ENCODE measurements at places on chromosomes 3 and 15. TPM values are rescaled to one million over a fixed set of nuclear protein-coding genes. Genes with fewer than 3 reads are reported as not detected.

Gene DNAH1
- polyA plus RNA-seq = 0.70 TPM

Gene MESP2
- polyA plus RNA-seq = 0.22 TPM

Gene PATL2
- 1.0 TPM for polyA plus RNA-seq

DNA sequence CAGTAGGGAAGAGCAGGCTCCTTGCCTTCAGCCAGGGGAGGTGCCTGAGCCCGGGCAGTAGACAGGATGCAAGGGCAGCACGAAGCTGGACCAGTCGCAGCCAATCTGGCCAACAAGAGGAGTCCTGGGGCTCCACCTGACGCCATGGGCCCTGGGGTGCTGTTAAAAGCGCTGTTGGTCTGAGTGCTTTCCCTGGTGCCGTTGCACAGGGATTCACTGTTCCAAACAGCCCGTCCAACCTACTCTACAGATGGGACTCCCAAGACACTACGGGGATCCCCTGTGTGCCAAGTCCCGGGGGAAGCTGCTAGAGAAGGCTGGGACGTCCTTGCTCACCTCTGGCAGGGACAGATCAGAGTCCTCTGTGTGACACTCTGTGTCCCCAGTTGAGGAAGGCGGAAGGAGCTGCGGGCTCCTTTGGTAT lies 632 bp downstream of the CTSH start:
- peaks cover 25% of the 10 kb centered on the region for H3K27me3 ChIP-seq
- H3K4me3 ChIP-seq = peak overlapping the region; percentile 29
- peaks cover 1% of the 10 kb centered on the region for H3K4me1 ChIP-seq
- H3K27ac ChIP-seq = no peak overlapping the region
- no peaks in the 10 kb centered on the region for H3K36me3 ChIP-seq

DNA sequence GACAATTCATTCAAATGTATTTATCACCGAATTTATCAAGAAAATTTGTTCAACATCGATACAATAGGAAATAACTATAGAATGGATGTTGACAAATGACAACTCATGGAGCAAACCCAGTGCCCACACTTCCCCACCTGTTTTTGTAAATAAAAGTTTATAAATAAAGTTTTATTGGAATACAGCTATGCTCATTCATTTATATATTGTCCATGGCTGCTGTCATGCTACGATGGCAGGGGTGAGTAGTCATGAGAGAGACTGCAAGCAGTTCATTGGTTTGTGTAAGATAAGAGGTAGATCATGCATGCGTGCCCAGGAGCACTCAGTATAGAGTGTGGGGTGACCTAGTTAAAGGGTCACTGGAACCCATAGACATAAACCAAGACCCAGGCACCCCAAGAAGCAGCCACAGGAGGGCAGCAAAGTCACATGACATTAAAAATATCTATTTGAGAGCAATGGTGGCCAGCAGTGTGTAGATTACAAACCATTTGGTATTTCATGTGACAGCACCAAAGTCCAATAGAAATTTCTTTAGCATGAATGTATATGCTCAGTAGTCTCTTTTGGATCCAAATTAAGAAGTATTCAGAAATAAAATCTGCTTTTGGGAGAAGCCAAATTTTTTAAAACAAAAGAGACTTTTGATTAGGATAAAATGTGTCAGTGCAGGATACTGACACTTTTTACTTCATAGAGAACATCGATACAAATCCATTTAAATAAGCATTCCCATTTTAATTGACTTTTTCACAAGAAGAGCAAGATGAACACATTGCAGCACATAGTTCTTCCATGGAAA lies 794.8 kb downstream of the MCTP2 start:
- DNase-seq = no peak
- H3K36me3 ChIP-seq = no peaks in the 10 kb centered on the region
- H3K4me1 ChIP-seq = no peaks in the 10 kb centered on the region

DNA sequence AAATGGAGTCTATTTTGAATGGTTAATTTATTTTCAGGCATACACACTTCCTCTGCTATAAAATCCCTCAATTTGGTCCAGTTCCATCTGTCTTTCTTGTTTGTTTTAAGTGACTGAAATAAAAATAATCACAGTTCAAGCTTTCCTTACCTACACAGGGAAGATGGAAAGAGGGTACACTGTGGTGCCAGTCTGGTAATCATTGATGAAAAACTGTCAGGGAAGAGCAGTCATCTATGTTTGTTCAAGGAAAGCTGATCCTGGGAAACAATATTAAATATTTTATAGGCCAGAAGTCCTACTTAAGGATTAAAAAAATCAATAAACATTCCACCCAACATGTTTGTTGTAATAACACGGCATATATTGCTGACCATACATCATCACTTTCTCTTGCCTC lies 115.2 kb upstream of the KCNMB2 start:
- H3K36me3 ChIP-seq = no peaks in the 10 kb centered on the region
- no peak overlapping the region for H3K4me3 ChIP-seq
- H3K27me3 ChIP-seq = no peaks in the 10 kb centered on the region
- no peak for DNase-seq

DNA sequence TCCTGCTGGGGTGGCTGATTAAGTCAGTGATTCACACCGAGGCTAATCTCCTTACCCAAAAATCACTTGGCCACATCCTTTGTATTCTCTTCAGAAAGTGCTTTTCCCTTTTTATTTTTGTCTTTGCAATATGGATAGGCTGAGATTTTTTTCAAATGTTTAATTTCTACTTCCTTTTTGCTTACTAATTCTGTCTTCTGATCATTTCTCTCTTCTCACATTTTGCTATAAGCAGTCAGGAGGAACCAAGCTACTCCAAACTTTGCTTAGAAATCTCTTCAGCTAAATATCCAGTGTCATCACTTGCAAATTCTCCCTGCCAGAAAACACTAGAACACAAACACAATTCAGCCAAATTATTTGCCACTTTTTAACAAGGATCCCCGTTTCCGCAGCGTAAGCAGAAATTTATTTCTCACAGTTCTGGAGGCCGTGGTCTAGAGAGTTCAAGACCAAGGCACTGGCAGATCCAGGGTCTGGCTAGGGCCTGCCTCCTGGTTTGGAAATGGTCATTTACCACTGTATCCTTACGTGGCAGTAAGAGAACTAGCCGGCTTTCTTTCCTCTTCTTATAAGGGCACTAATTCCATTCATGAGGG lies 104.9 kb downstream of the IL5RA start:
- no peak overlapping the region for H3K27ac ChIP-seq
- no peaks in the 10 kb centered on the region for H3K36me3 ChIP-seq
- H3K4me1 ChIP-seq = no peaks in the 10 kb centered on the region
- no peaks in the 10 kb centered on the region for H3K27me3 ChIP-seq
- DNase-seq = no peak

- no peak for DNase-seq
- no peak overlapping the region for H3K27ac ChIP-seq
- H3K4me1 ChIP-seq = no peaks in the 10 kb centered on the region
- H3K36me3 ChIP-seq = no peaks in the 10 kb centered on the region
- no peak overlapping the region for H3K4me3 ChIP-seq
These were observed 357.5 kb upstream of the UMPS start for GRCh38 chr3:124372775-124373174.

DNA sequence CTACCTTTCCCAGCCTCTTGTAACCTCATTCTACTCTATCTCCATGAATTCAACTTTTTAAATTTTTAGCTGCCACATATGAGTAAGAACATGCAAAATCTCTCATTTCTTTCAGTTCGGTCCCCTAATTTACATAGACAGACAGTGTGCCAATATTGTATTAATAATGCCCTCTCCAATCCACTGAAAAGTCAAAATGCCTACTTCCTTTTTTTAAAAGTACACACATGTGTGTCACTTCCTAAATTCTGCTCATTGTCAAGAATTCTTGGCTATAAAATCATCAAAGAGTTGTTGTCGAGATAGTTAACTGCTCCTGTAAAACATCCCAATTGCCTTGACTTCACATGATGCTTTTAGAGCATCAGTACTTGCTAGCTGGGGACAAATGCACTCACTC lies 84.2 kb upstream of the IL12A start:
- no peaks in the 10 kb centered on the region for H3K4me1 ChIP-seq
- H3K27ac ChIP-seq = no peak overlapping the region
- no peaks in the 10 kb centered on the region for H3K27me3 ChIP-seq
- no peak for DNase-seq

DNA sequence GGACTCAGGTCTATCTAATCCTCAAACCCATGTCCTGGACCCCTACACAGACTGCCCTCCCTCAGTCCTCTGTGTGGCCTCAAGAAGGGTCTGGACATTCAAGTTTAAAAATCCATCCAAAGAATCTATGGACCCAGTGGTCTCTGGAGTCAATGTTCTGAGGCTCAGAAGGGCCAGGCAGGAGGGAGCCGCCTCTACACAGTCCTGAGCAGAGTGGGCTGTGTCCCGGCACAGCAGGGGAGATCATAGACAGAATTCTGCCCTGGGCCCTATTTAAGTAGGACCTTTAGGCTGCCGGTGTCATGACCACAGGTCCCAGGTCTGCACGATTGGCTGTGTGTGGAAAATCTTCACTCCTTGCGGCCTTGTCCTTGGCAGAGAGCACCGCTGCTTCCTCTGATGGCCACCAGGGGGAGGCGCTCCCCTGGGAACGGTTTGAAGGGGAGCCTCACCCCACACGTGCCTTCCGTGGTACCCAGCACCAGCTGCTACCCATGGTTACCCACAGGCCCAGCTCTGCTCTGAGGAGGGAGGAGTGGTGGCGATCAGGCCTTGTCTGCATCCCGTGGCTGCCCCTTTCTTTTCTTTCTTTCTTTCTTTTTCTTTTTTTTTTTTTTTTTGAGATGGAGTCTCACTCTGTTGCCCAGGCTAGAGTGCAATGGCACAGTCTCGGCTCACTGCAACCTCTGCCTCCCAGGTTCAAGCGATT lies 37.9 kb downstream of the CHRD start:
- no peaks in the 10 kb centered on the region for H3K4me1 ChIP-seq
- DNase-seq = peak; percentile 13
- no peak overlapping the region for H3K4me3 ChIP-seq
- H3K27me3 ChIP-seq = no peaks in the 10 kb centered on the region

GRCh38 chr15:90382320-90382719 lies 5.7 kb upstream of the IQGAP1 start:
- H3K36me3 ChIP-seq = no peaks in the 10 kb centered on the region
- H3K4me1 ChIP-seq = peaks cover 3% of the 10 kb centered on the region
- H3K27me3 ChIP-seq = no peaks in the 10 kb centered on the region
- no peak overlapping the region for H3K4me3 ChIP-seq

GRCh38 chr15:62085740-62086139 lies 19.0 kb downstream of the C2CD4A start:
- H3K27ac ChIP-seq = no peak overlapping the region
- no peaks in the 10 kb centered on the region for H3K4me1 ChIP-seq
- no peaks in the 10 kb centered on the region for H3K36me3 ChIP-seq

- no peaks in the 10 kb centered on the region for H3K27me3 ChIP-seq
- H3K4me3 ChIP-seq = peak overlapping the region; percentile 1
- DNase-seq = peak; percentile 5
- H3K4me1 ChIP-seq = peaks cover 18% of the 10 kb centered on the region
- H3K36me3 ChIP-seq = no peaks in the 10 kb centered on the region
These were observed 52.5 kb upstream of the CHRM5 start for GRCh38 chr15:33915571-33916407.

DNA sequence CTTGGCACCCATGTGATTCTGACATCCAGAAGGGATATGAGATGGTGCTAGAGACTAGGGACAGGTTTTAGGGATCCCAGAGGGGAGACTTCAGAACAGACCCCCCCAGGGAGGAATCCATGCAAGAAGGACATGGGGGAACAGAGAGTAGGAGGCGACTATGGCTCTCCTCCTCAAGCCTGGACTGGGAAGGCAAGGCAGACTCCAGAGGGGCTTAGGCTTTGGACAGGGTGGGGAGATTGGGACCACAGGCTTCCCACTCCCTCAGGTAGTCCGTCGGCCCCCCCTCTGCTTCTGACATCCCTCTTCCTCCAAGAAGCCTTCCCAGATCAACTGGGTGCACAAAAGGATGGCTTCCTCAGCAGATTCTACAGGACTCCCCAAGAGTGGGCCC lies 3.0 kb upstream of the VIPR1 start:
- H3K4me1 ChIP-seq = peaks cover 32% of the 10 kb centered on the region
- peaks cover 10% of the 10 kb centered on the region for H3K27me3 ChIP-seq
- H3K27ac ChIP-seq = peak overlapping the region; percentile 33
- H3K36me3 ChIP-seq = no peaks in the 10 kb centered on the region

DNA sequence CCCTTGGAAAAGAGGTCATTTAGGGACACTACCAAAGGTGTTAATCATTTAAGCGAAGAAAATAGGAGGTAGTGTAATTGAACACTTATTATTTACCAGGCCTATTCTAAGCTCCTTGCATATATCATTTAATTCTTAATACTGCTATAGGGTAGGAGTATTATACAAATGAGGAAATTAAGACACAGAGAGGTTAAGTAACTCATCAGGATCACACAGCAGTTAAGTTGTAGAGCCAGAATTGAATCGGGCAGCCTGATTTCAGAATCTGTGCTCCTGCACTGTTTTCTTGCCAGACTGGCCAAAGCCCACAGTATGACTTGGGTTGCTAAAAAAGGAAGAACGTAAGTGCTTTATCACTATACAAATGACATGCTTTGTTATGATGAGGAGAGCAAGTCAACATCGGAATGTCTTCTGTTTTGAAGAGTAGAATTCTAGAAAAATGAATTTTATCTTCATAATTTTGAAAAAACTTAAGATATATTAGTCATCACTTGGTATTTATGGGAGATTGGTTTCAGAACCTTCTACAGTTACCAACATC lies 31.4 kb downstream of the HPS3 start:
- peaks cover 3% of the 10 kb centered on the region for H3K36me3 ChIP-seq
- H3K27ac ChIP-seq = no peak overlapping the region
- DNase-seq = no peak
- H3K4me3 ChIP-seq = no peak overlapping the region

- no peak overlapping the region for H3K27ac ChIP-seq
- H3K4me3 ChIP-seq = no peak overlapping the region
- peaks cover under 1% of the 10 kb centered on the region for H3K27me3 ChIP-seq
- H3K4me1 ChIP-seq = no peaks in the 10 kb centered on the region
- DNase-seq = no peak
- H3K36me3 ChIP-seq = no peaks in the 10 kb centered on the region
These were observed 10.0 kb downstream of the PLXND1 start for GRCh38 chr3:129596194-129597086.

- DNase-seq = no peak
- no peaks in the 10 kb centered on the region for H3K4me1 ChIP-seq
- no peaks in the 10 kb centered on the region for H3K36me3 ChIP-seq
- H3K4me3 ChIP-seq = no peak overlapping the region
These were observed 113.9 kb upstream of the MRPL3 start for GRCh38 chr3:131616719-131617118.

Data from keratinocyte (primary cell).